Hypothalamus (tissue), 51 donors: ENCODE measurements at places on chromosomes 6 and 20.

GRCh38 chr20:53760025-53760441 is 166.4 kb upstream of the ZNF217 start:
- no peak for DNase-seq

DNA sequence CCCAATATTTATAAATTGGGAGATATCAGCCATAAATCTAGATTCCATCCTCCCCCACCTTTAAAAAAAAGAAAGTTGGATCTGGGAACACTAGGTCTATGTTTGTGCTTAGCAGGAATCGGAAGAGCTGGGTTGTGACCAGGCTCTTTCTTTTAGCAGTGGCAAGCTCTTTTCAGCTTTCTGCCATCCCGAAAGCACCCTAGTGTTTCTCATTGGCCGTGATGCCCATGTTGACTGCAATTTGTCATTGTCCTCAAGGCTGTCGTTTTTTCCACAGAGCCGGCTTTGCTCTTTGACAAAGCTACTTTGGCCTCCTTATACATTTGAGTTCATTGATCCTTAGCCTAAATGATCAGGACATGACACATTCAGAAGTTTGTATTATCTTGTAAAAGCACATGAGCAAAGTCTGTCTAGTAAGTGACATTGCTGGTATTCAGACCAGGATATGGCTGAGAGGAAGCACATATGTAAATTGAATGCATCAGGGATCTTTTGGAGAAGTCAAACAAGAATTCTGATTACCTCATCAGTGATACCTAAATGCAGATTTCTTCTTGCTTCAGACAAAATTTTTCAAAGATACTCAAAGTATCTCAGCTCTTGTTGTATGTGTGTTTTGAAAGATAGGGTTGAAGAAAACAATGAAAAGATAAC is 50.1 kb downstream of the CARMIL1 start:
- no peak for DNase-seq

GRCh38 chr20:20877079-20877478 is 164.6 kb upstream of the RALGAPA2 start:
- DNase-seq, result no peak

GRCh38 chr6:31476515-31477139 is 21.3 kb upstream of the MICB start:
- DNase-seq, result no peak

- DNase-seq, result no peak
These were observed 1.3 kb downstream of the FLOT1 start for GRCh38 chr6:30741063-30741779.
